ENCODE measurements at places on chromosomes 5 and 9. TPM values are rescaled to one million over a fixed set of nuclear protein-coding genes. Genes with fewer than 3 reads are reported as not detected.

Gene ORM1
- total RNA-seq = not detected

Gene ABLIM3
- total RNA-seq = 0.33 TPM

Gene TGFBI
- 4.8 TPM for total RNA-seq

Gene TAF1L
- not detected for total RNA-seq

Gene TCF7
- total RNA-seq = 2.4 TPM

Gene CDC42SE2
- 33.7 TPM for total RNA-seq

Gene FCN2
- total RNA-seq = not detected

Gene IL13
- total RNA-seq = not detected

Gene TRIP13
- total RNA-seq = 47.5 TPM

Gene ADAMTSL2
- total RNA-seq = 3.3 TPM

Gene MYOZ3
- 0.02 TPM for total RNA-seq

Gene MYORG
- 1.7 TPM for total RNA-seq

Gene NMUR2
- total RNA-seq = not detected

Gene GARIN3
- total RNA-seq = not detected

Measured in SJCRH30 (cell line).